ENCODE measurements at places on chromosomes 12 and 14. TPM values are rescaled to one million over a fixed set of nuclear protein-coding genes. Genes with fewer than 3 reads are reported as not detected.

ARL6IP4 gene
- total RNA-seq, result 188 TPM

DNAJC22 gene
- not detected for total RNA-seq

NOVA1 gene
- total RNA-seq, result not detected

PLEK2 gene
- 2.6 TPM for total RNA-seq

SCN8A gene
- 0.64 TPM for total RNA-seq

PAPLN gene
- total RNA-seq, result 0.62 TPM

BDKRB2 gene
- total RNA-seq, result 0.12 TPM

TESPA1 gene
- total RNA-seq, result 74.8 TPM

BBOF1 gene
- total RNA-seq, result 1.0 TPM

HPD gene
- not detected for total RNA-seq

GRCh38 chr14:38280081-38280480 is 24.2 kb upstream of the CLEC14A start:
- DNase-seq, result no peak
- no peaks in the 10 kb centered on the region for H3K4me1 ChIP-seq
- no peaks in the 10 kb centered on the region for H3K36me3 ChIP-seq
- H3K4me3 ChIP-seq, result no peak overlapping the region
- peaks cover 11% of the 10 kb centered on the region for H3K27me3 ChIP-seq

GRCh38 chr12:90250766-90251165 is 542.1 kb upstream of the ATP2B1 start:
- peaks cover 8% of the 10 kb centered on the region for H3K4me1 ChIP-seq
- H3K27ac ChIP-seq, result no peak overlapping the region
- H3K36me3 ChIP-seq, result no peaks in the 10 kb centered on the region
- no peak overlapping the region for H3K4me3 ChIP-seq

GRCh38 chr12:29783773-29784666 is at the start of gene TMTC1:
Gene TMTC1, minus strand, starts transcription at chr12:29783942. Its CDS starts 191 bp downstream, at chr12:29783751.
- H3K27ac ChIP-seq, result no peak within 1 kb of the TSS
- H3K36me3 ChIP-seq, result no peaks in the 10 kb centered on the region
- H3K4me1 ChIP-seq, result peaks cover 7% of the 10 kb centered on the region

- no peaks in the 10 kb centered on the region for H3K36me3 ChIP-seq
- H3K4me3 ChIP-seq, result peak overlapping the region; percentile 7
- H3K4me1 ChIP-seq, result peaks cover 18% of the 10 kb centered on the region
- H3K27me3 ChIP-seq, result no peaks in the 10 kb centered on the region
- DNase-seq, result no peak
- H3K27ac ChIP-seq, result no peak overlapping the region
Measured at GRCh38 chr12:41521872-41522379, 333.8 kb downstream of the PDZRN4 start.

DNA sequence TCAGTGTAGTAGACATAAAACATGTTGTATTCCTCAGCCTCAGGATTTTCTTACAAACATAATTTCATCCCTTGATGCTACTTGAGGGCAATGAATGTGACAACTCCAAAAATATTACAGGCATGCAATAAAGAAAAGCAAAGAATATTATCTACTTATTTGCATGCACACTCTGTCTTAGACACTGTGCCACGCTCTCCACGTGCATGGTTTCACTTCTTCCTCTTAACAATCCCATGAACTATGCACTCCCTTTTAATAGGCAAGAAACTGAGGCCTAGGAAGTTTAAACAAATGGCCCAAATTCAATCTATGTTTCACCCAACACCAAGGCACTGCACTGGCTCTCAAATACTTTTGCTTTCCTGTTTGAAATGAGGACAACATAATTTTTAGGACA is 1.8 kb upstream of the PAH start:
- no peak overlapping the region for H3K4me3 ChIP-seq
- no peaks in the 10 kb centered on the region for H3K36me3 ChIP-seq
- H3K27me3 ChIP-seq, result peaks cover 2% of the 10 kb centered on the region
- H3K27ac ChIP-seq, result no peak overlapping the region
- no peak for DNase-seq
- H3K4me1 ChIP-seq, result peaks cover 3% of the 10 kb centered on the region

DNA sequence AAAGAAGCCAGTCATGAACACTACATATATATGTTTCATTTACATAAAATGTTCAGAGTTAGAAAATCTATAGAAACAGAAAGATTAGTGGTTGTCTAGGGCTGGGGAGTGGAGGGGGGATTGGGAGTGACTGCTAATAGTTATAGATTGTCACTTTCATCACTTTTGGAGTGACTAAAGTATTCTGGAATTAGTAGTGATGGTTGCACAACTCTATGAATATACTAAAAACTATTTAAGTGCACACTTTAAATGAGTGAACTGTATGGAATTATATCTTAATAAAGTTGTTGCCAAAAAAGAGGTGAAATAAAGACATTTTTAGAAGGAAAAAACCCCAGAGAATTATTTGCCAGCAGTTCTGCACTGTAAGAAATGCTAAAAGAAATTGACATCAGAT is 9.5 kb downstream of the CATSPERB start:
- H3K27ac ChIP-seq, result no peak overlapping the region
- no peaks in the 10 kb centered on the region for H3K4me1 ChIP-seq
- H3K36me3 ChIP-seq, result no peaks in the 10 kb centered on the region
- H3K27me3 ChIP-seq, result no peaks in the 10 kb centered on the region
- no peak overlapping the region for H3K4me3 ChIP-seq
- no peak for DNase-seq

DNA sequence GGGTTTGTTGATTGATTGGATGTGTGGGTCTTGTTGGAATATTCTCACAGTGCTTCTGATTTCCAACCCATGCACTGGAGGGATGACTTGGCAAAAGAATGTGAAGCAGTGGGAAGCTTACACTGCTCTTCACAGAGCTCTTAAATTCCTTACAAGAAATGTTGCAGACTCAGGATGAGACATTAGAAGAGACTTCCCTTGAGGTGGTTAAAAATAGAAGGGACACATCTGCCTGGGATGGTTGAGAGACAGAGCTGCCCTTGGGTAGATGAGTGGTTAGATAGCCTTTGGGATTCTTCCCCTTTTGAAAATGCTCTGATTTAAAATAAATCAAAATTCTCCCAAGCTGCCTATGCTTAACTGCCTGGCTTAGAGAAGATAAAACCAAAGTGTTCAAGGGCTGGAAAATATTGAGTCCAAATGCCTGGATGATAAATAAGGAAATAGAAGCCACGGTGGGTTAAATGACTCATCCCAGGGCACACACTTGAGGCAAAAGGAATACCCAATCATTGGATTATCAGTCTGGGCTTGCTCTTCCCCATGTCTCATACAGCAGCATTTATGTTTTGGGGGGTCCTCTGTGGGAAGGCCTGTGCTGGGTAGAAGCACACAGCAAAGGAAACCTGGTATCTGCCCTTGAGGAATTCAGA is 264.3 kb downstream of the AKAP6 start:
- no peaks in the 10 kb centered on the region for H3K27me3 ChIP-seq
- H3K36me3 ChIP-seq, result no peaks in the 10 kb centered on the region
- no peak overlapping the region for H3K4me3 ChIP-seq
- no peak for DNase-seq
- no peaks in the 10 kb centered on the region for H3K4me1 ChIP-seq

- no peak for DNase-seq
- no peaks in the 10 kb centered on the region for H3K4me1 ChIP-seq
- no peak overlapping the region for H3K4me3 ChIP-seq
- H3K27me3 ChIP-seq, result peaks cover 6% of the 10 kb centered on the region
Measured at GRCh38 chr14:92866181-92866752, 56.7 kb upstream of the CHGA start.

DNA sequence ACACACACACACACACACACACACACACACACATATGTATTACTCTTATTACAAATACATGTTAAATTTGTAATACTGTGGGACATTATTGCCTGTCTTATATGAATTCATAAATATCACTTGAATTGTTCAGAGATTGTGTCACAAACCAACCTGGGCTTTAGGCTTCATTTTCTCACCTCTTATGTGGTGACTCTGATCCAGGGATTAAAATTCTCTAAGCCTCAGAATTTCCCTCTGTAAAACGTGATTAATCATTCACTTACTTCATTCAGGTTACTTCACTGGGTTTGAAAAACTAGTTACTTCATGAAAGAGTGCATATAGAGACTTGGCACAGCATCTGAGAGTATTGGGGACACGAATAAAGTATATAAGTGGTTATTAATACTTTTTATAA is 240.3 kb upstream of the PDZRN4 start:
- no peak overlapping the region for H3K4me3 ChIP-seq
- H3K27me3 ChIP-seq, result peaks cover 4% of the 10 kb centered on the region
- no peaks in the 10 kb centered on the region for H3K4me1 ChIP-seq
- H3K27ac ChIP-seq, result no peak overlapping the region
- H3K36me3 ChIP-seq, result no peaks in the 10 kb centered on the region

DNA sequence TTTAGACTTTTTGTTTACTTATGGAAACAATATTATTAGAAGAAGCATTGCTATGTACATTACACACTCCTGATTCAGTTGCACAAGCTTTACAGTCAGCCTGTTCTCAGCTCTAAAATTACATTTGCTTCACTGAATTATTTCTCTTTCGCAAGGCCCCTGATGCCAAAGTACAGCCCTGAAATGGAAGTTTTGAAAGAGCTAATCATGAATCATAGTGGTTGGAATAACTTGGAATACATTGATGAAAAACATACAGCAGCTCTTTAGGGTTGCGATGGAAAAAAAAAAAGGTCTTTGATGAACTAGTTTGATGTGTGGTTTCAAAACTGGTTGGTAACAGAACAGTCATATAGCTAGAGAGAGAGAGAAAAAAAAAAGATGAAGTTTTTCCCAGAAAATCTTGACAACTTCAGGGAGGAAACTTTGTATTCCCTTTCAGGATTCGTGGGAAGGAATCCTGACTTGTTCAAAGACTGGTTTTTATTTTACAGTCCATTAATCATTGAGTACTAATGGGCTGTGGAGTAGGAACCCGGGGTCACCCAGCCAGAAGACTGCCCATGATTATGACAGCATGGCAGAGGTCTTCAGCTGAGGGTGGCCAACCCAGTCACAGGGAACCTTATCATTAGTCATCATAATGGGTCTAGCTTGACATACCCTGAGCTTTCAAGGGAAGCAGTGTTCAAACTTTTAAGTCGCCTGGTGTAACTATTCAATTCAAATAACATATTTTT is 460.1 kb downstream of the NAV3 start:
- no peaks in the 10 kb centered on the region for H3K36me3 ChIP-seq
- H3K27me3 ChIP-seq, result no peaks in the 10 kb centered on the region
- H3K27ac ChIP-seq, result no peak overlapping the region
- no peak overlapping the region for H3K4me3 ChIP-seq

- no peaks in the 10 kb centered on the region for H3K27me3 ChIP-seq
- no peak overlapping the region for H3K27ac ChIP-seq
- H3K36me3 ChIP-seq, result no peaks in the 10 kb centered on the region
- DNase-seq, result no peak
Measured at GRCh38 chr14:98536256-98536655, 735.7 kb downstream of the BCL11B start.

- peaks cover 7% of the 10 kb centered on the region for H3K27me3 ChIP-seq
- H3K4me1 ChIP-seq, result no peaks in the 10 kb centered on the region
- H3K36me3 ChIP-seq, result no peaks in the 10 kb centered on the region
- no peak overlapping the region for H3K4me3 ChIP-seq
Measured at GRCh38 chr12:69657376-69658137, 41.5 kb downstream of the BEST3 start.

DNA sequence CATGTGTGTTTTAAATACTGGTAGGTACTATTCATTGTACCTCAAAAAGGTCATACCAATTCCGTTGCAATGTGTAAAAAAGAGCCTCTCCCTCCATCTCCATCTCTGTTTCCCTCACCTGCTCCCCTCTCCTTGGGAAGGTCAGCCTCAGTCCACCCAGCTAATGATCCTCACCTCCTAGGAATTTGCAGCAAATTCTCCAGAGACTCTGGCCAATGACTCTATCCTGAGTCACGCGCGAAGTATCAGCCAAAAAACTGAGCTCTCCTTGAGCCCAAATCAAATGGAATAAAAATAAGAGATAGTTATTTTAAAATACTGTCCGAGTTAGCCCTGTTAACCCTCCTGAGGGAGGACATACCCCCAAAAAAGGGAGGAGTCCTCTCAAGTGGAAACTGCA is 148.4 kb downstream of the DPF3 start:
- H3K36me3 ChIP-seq, result peaks cover 7% of the 10 kb centered on the region
- DNase-seq, result no peak
- no peaks in the 10 kb centered on the region for H3K27me3 ChIP-seq
- H3K27ac ChIP-seq, result no peak overlapping the region
- H3K4me3 ChIP-seq, result no peak overlapping the region
- no peaks in the 10 kb centered on the region for H3K4me1 ChIP-seq

DNA sequence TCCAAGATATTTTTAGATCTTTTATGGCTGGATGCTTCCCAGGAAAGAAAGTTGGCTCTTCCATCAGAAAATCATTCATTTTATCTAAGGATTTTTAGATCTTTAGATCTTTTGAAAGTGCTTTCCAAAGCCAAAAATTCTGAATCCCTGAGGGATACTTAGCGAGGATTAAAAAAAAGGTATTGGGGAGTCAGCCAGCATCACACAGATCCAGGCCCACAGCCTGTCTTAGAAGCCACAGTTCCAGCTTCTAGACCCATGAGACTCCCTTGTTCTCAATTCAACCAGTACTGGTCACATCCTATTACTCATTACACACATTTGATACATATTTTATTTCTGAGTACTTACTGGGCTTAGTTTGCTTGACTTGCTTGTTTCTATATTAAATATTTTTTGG is 49.9 kb downstream of the TSPAN8 start:
- no peak overlapping the region for H3K4me3 ChIP-seq
- H3K27me3 ChIP-seq, result no peaks in the 10 kb centered on the region
- H3K4me1 ChIP-seq, result no peaks in the 10 kb centered on the region
- DNase-seq, result no peak

GRCh38 chr14:57879516-57879915 is 13.6 kb upstream of the SLC35F4 start:
- H3K27ac ChIP-seq, result no peak overlapping the region
- no peaks in the 10 kb centered on the region for H3K36me3 ChIP-seq
- H3K4me1 ChIP-seq, result no peaks in the 10 kb centered on the region
- no peak for DNase-seq

DNA sequence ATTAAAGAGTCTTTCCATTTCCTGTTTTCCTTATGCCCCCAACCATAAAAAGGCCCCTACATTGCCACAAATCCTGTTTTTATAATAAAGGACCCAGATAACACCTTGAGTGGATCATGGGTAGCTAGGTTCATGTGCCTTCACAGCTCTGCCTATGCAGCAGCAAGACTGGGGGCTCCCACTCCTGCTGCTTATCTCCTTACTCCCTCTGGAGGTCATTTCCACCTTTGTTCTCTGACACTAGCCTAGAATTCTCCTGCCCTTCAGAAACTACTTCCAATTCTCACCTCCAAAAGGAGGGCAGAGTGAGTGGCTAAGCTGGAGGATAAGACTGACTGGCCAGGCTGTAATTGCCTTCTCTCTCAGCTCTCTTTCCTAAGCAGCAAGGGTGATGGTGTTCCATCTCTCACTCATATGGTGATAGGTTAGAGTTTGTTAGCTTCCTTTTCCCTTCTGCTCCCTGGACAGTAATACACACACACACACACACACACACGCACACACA is 20.0 kb upstream of the STAC3 start:
- H3K27me3 ChIP-seq, result no peaks in the 10 kb centered on the region
- peaks cover 33% of the 10 kb centered on the region for H3K36me3 ChIP-seq
- no peak for DNase-seq
- peaks cover 16% of the 10 kb centered on the region for H3K4me1 ChIP-seq

DNA sequence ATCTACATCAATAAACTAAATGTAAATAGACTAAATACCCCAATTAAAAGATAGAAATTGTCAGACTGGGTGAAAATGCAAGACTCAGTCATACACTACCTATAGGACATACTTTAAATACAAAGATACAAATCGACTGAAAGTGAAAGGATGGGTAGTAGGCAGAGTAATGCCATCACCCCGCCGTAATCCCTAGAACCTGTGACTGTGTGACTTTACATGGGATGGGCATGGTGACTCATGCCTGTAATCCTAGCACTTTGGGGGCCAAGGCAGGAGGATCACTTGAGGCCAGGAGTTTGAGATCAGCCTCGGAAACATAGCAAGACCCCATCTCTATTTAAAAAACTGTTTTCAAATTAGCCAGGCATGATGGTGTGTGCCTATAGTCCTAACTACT is 2.6 kb upstream of the EVL start:
- DNase-seq, result peak; percentile 78
- H3K27ac ChIP-seq, result peak overlapping the region; percentile 98
- H3K4me1 ChIP-seq, result peaks cover 80% of the 10 kb centered on the region
- H3K4me3 ChIP-seq, result peak overlapping the region; percentile 69
- peaks cover 5% of the 10 kb centered on the region for H3K36me3 ChIP-seq
